ENCODE measurements at places on chromosomes 11 and 22.

GRCh38 chr11:23680488-23681230, 816.2 kb upstream of the LUZP2 start:
- DNase-seq, result no peak

DNA sequence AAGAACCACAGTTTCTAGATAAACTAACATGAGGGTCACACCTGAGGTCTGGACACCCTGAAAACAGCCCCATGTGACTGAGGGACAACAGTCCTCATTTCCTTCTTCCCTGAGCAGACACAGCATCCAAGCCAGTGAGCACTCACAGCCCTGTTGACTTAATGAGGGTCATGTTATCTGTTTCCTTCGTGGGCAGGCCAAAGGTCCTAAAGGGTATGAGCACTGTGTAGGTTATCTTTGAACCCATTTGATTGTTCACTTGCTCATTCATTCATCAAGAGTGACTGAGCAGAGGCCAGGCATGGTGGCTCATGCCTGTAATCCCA, 170.7 kb upstream of the B3GAT1 start:
- DNase-seq, result no peak

GRCh38 chr22:30908051-30908461, 60.5 kb downstream of the MORC2 start:
- no peak for DNase-seq

DNA sequence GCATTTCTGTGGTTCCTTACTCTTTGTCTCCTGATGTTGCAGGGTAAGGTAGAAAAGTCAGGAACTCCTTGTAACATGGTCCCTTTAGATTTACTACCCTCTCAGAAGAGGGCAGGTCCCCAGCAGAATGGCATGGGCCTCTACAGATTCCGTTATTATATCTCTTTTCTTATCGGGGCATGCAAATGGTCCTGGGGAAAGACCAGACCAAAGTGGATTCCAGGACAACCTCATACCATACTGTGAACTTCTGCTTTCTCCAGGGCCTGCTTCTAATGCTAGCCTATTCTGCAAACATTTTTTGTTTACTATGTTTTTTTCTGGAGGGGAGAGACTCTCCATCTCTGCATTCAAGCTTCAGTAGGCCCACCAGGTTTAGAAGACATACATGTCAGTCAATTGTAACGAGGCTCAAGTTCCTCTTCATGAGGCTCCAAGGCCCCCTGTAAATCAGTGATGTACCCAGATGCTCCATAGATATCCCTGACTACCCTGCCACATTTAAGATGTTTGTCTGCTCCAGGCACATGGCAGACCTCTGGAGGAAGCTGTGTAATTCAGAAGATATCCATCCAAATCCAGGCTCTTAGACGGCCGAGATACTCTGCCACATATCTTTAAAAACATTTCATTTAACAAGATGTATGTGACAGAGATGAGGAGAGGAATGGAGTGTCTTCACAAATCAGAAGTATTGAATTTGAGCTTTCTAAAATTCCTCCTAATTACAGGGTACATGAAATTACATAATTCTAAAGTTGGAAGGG, 8.5 kb upstream of the ME3 start:
- DNase-seq, result peak; percentile 73

- no peak for DNase-seq
These were observed 49.0 kb downstream of the SC5D start for GRCh38 chr11:121341609-121342008.

GRCh38 chr11:60169264-60169915, 13.5 kb downstream of the MS4A6A start:
- no peak for DNase-seq

DNA sequence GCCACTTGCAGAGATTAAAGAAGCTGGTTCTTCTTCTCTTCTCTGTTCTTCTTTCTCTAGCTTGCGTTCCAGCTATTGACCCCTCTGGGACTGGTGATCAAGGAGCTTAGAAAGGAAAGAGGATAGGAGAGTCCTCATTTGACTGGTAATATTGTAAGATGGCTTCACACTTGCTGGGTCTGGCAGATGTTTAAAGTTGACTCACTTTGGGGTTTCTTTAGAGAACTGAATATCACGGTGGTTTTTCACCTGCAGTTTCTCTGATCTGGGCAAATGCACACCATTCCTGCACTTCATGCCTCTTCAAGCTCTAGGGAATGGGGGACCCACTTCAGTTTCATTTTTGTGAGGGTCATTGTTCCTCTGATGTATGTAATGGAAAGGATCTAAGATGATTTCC, 41.8 kb upstream of the DEUP1 start:
- DNase-seq, result no peak

DNA sequence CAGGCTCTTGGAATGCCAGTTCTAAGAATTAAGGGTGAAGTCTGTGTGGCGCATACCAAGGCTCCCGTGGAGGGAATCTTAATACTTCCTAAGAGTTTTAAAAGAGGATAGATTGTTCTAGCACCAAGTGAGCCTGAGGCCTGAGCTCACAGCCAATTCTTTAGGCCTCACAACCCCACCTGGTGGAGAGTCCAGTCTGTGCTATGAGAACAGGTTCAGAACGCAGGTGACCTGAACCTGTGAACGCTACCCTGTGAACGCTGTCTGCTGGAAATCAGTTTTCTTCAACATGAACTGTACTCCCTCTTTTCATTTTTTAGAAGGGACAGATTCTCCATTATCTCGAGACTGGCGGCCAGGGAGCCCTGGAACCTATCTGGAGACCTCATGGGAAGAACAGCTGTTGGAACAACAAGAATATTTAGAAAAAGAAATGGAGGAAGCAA, 43.2 kb upstream of the DLAT start:
- no peak for DNase-seq

DNA sequence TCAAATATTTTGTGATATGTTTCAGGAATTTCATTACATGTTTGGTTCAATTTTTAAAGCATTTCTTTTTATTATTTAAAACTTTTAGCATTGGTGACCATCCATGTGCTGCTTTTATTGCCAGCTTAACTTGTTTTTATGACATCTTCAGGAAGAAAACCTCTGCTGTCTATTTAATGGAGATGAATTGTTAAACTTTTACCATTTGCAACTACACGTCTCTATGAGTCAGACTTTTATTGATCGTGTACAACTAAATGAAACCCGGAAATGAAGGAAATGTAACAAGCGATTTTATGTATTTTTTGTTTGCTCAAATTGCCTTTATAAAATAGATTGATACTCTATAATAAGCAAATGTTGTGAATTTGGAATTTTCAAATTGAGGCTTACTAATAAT, 113.0 kb downstream of the PTPRJ start:
- no peak for DNase-seq

GRCh38 chr11:64064374-64065140, 28.8 kb downstream of the FLRT1 start:
- DNase-seq, result no peak

DNA sequence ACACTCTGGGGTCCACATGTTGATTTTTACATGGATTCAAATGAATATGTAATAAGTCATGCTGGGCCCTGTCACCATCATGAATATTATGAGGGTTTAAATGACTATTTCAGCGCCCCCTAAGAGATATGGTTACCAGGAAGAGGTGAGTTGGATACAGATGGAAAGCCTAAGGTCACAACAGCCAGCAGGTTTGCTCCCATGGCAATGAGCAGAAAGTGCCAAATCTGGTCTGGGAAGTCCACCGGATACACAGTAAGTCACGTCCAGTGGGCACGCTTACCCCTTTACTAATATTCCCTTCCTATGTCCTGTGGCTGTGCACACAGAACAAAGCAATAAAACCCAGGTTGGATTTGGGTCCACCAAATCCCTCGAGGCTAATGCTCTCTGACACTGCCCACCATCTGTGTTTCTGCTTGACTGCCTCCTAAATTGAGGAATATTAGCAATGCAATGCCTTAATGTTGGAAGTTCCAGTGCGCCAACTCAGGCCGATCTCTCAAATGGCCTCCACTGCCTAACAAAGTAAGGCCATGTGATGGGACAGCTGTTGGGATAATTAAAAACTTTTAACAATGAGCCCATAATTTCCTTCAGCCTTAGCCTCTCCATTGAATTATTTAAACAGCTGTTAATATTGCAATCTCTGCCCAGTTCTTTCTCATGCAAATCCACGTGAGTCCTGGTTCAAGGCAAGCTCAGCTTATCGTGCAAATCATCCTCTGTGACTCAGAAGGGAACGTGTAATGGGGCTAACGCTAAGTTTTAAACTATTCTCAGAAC, 97.6 kb downstream of the SLC1A2 start:
- no peak for DNase-seq

GRCh38 chr11:73866586-73866996, 10.1 kb downstream of the COA4 start:
- DNase-seq, result no peak

DNA sequence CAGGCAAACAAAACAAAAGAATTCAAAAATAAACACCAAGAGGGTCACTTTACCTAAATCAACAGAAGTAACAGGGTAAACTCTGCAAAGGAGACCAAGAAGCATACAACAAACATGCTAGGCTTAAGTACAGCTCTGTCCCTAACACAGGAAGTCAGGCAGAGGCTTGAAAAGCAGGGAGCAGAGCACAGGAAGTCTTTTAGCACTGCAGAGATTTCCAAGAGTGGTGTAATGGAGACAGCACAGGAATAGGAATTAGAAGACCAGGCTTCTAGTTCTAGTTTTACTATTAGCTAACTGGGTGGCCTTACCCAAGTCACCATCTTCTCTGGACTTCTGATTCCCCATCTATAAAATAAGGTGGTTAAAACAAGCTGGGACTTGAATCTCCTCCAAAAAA, 1.9 kb downstream of the RBFOX2 start:
- DNase-seq, result no peak

GRCh38 chr22:37283393-37283937, 1.2 kb downstream of the CYTH4 start:
- DNase-seq, result no peak

GRCh38 chr11:19906126-19906525, 193.5 kb downstream of the NAV2 start:
- no peak for DNase-seq

GRCh38 chr22:19176175-19176643, 2.3 kb downstream of the SLC25A1 start:
- DNase-seq, result no peak

- DNase-seq, result no peak
These were observed at the start of gene HDAC10 for GRCh38 chr22:50250555-50251476. TSS of gene HDAC10 (minus strand) at chr22:50251265. CDS start at chr22:50251032, 233 bp downstream.

GRCh38 chr11:67517784-67518552, 5.3 kb downstream of the CABP2 start:
- DNase-seq, result no peak

DNA sequence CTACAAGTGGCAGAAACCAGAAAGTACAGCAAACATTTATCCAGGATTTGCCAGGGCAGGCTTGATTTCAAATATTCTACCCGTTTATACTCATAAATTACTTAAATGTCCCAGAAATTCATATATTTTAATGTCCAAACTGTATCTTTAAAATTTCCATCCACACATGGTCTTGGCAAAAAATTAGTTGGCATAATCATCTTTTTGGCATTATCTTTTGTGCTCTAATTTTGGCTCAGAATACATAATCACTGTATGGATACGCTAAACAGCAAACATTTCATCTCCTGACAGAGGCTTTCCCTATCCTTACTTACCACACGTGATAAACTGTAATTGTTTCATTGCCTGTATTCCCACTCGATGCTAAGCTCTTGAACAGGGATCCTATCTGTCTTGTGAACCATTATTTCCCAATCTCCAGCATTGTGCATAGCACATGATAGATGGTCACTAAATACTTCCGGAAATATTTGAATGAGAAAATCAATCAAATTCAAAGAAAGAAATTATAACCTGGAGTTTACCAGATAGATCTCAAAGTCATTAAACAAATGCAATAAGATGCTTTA, 64.2 kb downstream of the CADM1 start:
- no peak for DNase-seq

- no peak for DNase-seq
These were observed 7.4 kb upstream of the PMM1 start for GRCh38 chr22:41596776-41597634.

DNA sequence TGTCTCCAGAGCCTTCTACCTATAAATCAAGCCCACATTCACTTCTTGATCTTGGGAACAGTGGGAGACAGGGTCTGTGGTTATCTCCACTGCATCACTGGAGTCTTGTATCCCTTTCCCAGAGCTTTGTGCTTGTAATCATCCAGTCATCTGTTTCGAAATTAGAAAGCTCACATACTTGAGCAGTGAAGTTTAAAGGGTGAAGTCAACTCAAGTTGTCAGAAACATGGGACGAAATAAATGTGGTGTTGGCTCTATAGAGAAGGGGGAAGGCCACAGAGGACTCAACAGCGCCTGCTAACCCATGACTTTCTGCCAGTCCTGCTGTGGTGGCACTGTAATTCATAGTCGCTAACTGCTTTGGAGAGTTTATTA, 197.5 kb downstream of the DBX1 start:
- no peak for DNase-seq

DNA sequence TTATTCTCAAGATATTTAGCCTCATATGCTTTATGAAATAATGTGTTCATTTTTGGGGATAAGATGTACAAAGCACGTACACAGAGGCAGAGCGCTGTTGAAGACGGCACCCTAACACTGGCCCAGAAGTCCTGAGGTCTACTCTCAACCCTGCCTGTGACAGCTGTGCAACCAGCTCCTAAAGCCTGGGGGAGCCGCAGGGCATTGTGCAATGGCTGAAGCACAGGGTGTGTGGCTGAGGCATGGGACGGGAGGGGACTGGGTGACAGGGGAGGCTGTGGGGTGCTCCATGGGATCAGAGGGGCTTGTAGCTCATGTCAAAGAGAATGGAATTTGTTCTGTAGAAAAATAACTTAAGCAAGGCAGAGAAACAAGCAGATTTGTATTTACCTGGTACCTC, 27.7 kb downstream of the FAM227A start:
- no peak for DNase-seq
